ENCODE measurements at places on chromosomes 4 and X.

DNA sequence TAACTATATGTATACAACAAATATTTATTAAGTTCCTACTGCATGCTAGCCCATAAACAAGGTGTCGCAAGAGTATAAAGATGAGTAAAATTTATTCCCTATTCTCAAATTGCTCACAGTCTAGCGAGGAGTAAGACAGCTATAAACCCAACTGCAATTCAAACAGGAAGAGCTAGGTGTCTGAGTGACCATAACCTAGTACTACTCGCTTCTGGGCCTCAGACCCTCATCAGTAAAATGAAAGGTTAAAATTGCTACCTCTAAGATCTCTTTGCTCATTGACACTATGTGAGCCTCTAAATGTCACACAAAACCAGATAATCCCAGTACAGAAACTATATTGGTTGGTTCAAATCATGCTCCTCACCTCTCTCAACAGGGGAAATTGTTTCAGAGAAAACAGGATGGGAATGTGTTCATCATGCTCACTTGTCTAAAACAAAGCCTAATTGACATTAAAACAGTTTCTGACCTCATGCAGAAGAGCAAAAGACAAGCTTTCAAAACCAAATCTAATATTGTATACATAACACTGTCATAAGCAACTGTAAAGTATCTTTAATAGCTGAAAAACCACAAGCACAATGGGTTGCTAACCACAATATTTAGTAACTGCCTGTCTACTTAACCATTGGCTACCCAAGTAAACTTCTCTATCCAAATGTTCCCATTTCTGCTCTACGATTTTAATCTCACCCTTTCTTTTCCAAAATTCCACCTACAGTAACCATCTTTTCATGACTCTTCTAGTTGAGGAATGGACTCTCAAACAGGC lies 264.6 kb upstream of the FMR1 start:
- DNase-seq: no peak

DNA sequence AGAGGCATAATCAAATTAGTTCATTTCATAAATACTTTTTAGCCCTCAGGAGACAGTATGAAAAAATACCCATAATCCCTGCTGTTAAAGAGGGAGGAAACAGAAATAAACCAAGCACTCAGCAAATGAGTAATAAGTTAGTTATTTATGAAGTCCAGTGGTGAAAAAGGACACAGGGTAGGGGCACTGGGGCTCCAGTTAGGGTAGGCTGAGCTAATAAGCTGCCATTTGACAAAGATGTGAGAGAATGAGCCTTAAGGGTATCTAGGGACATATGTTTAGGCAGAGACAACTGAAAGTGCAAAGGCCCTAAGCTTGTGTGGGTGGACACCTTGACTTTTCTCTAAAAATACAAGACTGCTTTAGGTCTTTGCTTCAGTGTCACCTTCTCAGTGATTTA lies 94.4 kb downstream of the IL15 start:
- DNase-seq: no peak

- DNase-seq: no peak
These were observed 573.8 kb downstream of the MAGEB5 start for GRCh38 chrX:26789751-26790150.

- DNase-seq: no peak
These were observed 229.2 kb upstream of the ARSJ start for GRCh38 chr4:114208574-114209151.

DNA sequence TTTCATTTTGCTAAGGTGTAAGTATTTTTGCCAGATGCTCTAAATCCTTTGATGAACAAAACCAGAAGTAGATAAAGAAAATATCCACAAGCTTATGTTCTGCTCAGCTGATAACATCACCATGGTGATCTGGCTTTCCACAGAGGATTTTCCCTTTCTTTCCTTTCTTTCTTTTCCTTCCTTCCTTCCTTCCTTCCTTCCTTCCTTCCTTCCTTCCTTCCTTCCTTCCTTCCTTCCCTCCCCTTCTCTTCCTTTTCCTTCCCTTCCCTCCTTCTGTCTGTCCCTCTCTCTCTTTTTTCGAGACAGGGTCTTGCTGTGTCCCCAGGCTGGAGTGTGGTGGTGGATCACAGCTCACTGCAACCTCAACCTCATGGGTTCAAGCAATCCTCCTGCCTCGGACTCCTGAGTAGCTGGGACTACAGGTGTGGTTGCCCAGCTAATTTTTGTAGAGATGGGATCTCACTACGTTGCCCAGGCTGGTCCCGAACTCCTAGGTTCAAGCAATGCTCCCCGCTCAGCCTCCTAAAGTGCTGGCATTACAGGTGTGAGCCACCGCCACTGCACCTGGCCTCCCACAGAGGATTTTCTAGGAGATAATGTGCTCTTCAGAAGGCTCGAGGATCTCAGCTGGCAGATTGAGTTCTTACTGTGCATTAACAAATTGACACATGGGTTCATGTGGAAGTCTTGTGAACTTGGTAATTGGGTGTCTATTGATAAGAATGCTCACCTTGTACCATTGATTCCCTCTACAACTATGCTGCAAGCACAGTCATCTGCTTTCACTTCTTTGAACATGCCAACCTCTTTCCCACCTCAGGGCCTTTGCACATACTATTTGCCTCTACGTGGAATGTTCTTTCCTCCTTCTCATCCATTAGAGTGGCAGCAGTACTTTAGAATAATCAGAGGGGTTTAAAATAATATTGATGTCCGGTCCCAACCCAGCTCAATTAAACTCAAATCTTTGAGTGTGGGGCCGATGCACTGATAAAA lies 1.4 kb upstream of the RHOH start:
- DNase-seq: no peak

DNA sequence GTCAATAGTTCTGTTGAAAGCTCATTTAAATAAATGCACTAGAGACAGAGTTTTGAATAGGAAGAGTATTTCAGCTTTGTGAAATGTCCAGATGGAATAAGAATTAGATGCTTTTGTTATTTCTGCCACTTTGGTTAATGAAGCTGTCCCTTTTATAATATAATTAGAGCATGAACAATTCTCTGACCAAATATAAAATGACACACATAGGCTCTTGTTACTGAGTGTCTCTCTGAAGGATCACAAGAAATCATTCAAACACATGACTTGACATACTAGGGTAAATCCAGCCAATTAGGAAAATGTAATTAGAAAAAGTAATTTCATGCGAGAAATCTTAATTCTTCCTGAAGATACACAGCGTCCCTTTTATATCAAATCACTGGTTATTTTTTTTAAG lies 68.4 kb upstream of the DDIT4L start:
- DNase-seq: no peak

DNA sequence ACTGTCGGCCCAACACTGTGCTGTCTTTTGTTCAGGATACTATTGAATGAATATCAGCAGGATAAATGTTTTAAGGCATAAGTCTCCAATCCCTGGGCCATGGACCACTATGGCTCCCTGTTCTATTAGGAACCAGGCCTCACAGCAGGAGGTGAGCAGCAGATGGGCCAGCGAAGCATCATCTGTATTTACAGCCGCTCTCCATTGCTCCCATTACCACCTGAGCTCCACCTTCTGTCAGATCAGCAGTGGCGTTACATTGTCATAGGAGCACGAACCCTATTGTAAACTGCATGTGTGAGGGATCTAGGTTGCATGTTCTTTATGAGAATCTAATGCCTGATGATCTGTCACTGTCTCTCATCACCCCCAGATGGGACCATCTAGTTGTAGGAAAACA lies 3.7 kb upstream of the APLN start:
- DNase-seq: no peak

GRCh38 chrX:119677654-119677981 lies 15.3 kb downstream of the SEPTIN6 start:
- no peak for DNase-seq

- peak; percentile 71 for DNase-seq
These were observed 165.5 kb downstream of the HS3ST1 start for GRCh38 chr4:11263208-11263607.

DNA sequence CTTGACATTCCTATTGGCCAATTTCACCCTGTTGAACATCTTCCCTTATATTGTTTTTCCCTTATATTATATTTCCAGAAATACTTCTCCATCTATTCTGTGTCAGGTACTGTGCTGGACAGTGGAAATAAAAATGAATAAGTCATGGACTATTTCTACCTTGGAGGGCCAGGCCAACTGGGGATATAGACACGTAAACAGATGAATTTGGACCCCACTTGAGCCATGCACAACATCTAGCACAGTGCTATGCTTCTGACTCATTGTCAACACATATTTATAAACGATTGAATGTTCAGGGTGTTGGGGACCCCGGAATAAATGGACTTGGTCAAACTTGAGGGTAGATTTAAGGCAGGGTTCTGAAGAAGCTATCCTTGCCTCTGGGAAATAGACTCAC lies 111.1 kb downstream of the ANK2 start:
- no peak for DNase-seq

- no peak for DNase-seq
These were observed 108.7 kb upstream of the NPFFR2 start for GRCh38 chr4:71923070-71923469.

DNA sequence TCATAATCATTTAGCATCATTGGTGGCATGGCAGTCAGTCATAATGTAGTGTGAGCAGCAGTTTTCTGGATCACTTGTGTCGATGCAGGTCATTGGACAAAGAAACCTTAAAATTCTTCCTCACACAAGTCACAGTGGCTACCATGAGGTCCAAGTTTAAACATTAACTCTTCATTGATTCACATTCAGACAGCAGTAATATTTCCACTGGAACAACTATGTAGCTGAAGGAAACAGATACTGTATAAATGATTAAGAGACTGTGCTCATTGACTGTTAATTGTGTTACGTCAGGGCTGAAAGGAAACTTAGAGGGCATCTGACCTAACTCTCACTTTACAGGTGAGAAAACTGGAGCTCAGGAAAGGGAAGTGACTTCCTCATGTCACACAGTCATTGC lies 261.8 kb downstream of the KLHL13 start:
- DNase-seq: no peak

- DNase-seq: no peak
These were observed 15.1 kb upstream of the FABP2 start for GRCh38 chr4:119337010-119337409.

GRCh38 chrX:16963216-16963615 lies 16.8 kb downstream of the REPS2 start:
- no peak for DNase-seq

DNA sequence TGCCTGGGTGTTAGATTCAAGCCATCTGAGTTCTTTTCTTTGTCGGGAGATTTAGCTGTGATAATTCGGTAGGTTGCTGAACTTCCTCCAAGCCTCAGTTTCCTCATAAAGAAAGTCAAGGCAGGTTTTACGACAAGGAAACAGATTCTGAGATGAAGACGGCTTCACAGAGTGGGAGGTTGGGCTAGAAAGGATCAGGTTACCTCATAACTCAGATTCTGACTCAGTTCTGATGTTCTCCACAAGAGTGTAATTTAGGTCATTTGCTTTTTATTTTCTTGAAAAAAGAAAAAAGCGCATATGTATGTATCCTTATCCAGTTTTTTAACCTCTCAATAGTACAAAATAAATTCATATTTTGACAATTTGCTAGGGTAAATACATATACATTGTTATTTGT lies 47.2 kb upstream of the ELOVL6 start:
- DNase-seq: no peak

DNA sequence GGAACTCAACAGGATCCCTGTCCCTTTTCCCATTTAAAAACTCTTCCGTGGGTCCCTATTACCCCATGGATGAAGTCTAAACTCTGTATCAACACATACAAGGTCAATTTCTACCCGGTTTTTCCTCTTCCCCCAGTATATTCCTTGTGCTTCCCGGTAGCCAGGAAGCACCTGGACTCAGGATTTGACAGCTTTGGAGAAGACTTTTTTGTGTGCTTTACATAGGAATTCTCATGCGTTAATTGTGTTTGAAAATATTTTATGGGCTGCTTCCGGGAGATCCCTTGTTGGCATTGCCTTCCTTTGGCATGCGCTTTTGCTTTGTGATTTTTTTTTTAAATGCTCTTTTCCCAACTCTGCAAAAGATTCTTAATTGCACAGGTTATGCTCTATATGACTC lies 7.2 kb downstream of the SMS start:
- no peak for DNase-seq

DNA sequence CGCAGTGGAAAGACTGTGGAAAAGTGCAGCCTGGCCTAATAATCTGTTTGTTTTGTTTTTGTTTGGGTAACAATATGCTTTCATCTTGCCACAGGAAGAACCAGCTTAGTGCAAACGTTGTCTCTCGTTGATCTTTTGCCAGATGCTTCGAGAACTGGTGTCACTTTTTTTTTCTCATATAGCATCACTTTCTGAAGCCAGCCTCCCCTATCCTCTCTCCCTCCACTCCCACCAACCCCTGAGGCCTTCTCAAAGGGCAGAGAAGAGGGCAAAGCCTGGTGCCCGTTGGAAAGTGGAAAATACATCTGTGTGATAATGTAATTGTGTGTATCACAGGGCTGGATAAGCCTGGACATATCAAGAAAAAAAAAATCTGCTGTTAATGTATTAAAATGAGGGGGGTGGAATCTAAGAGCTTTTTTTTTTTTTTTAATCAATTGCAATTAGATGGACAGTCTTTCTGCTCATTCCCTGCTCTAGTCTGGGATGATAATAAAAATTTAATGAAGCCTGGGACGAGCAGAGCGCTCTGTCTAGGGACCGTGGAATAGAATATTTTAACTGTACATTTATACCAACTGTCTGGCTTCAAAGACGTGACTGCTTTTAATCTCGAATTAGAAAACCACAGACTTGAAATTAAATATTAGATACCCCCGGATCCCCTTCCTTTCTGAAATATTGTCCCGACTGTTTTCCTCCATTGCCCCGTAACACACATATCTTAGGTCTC lies 8.1 kb downstream of the POU4F2 start:
- DNase-seq: peak; percentile 38

- DNase-seq: no peak
These were observed 201.8 kb upstream of the UGT8 start for GRCh38 chr4:114396808-114397207.

DNA sequence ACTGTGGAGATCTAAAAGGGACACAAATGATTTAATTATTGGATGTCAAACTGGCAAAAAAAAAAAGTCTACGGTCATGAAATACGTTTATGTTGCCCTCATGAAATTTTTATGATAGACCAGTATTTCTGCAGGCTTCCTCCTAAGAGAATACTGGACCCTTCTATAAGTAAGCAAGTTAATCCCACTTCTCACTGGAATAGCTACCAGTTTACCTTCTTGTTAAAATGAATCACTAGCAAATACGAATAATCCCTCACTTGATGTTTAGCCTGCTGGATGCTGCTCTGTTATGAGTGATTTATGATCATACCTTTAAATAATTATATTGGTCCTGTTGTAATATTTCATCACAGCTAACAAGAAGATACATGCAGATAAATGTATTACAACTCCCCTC lies 39.6 kb upstream of the GRID2 start:
- DNase-seq: no peak

GRCh38 chr4:1291996-1292702 lies 2.5 kb downstream of the MAEA start:
- DNase-seq: no peak

All from DMS53 (cell line).